ENCODE measurements at places on chromosomes 16 and 17. TPM values are rescaled to one million over a fixed set of nuclear protein-coding genes. Genes with fewer than 3 reads are reported as not detected.

- DNase-seq: no peak
These were observed 440 bp downstream of the NPRL3 start for GRCh38 chr16:138049-138417.

DNA sequence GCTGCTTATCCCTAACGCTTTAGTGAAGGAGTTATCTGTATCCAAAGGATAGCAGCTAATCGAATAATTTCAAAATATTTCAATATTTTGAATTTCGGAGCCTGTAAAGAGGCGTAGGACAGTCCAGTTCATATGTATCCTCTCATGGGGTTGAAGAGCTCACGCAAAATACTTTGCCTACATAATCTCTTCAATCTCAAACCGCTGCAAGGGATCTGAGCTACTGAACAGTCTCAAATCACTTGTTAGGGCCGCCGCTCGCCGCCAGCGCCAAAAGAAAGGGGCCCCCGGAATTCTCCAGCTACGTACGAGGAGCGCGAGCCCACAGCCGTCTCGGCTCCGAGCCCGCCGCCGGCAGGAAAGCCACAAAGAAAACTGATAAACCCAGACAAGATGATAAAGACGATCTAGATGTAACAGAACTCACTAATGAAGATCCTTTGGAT lies 601 bp upstream of the RFWD3 start:
- peak; percentile 14 for DNase-seq

- DNase-seq: no peak
These were observed 4.0 kb upstream of the CDC6 start for GRCh38 chr17:40283662-40284061.

- DNase-seq: no peak
These were observed 20.9 kb downstream of the CCDC182 start for GRCh38 chr17:57724026-57724728.

DNA sequence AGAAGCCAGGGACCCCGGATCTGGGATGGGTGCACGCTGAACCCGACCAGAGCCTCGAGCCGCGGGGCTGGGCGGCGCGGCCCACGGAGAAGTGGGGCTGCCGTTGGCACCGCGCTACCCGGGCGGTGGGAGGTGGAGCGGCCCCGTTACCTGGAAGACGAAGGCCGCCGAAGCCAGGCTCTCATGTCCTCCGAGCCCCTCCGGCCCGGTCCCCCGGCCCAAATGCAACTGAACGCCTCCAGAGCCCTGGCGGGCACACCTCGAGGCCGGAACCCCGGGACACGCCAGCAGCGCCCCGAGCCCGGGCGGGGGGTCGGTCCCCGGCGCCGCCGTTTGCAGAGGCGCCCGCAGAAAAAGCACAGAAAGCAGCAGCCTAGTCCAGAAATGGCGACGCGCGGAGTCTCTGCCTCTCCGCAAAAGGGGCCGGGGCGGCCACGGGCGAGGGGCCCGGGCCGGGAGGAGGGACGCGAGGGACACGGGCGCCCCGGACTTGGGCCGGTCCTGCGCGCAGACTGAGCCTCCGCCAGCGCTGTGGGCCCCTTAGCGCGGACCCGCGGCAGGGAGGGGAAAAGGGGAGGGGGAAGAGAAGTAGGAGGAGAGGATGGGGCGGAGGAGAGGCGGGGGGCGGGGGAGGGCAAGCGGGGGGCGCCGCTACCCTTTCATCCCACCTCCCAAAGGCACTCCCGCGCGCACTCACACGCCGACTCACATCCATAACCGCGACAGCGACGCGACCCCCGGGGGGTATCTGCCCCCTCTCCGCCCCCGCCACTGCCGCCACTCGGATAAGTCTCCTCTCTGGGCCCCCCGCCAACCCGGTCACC lies 1.4 kb downstream of the AXIN2 start:
- no peak for DNase-seq

- DNase-seq: no peak
These were observed 19.5 kb downstream of the MARVELD3 start for GRCh38 chr16:71645450-71645849.

- no peak for DNase-seq
These were observed 53.6 kb upstream of the ATF7IP2 start for GRCh38 chr16:10332241-10332640.

GRCh38 chr17:4956493-4957061 lies 5.7 kb downstream of the ENO3 start:
- no peak for DNase-seq

DNA sequence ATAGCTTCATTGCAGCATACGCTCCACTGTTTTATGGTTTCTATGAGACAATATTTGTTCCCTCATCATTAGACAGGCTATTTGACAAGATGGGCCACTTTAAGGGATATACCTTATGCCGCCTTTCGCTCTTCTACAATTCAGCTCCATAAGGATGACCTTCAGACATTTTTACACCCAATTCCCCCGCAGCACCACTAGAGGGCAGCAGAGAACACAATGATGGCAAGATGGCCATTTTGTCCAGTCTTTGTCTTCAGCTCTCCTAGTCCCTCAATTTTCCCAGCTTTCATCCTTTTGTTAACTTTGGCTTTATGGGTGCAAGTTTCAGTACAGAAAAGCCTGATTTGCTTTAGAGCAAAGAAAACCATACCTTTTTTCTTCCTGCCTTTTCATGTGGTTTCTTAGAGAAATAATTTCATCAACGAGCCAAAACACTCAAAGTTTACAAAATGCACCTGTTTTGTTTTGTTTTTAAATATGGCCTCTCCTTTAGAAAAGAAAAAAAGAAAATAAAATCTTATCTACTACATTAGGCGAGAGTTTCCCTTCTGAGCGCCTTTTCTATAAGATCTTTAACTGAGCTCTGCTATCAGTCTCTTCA lies 355.3 kb downstream of the TOX3 start:
- peak; percentile 53 for DNase-seq

GRCh38 chr17:71757156-71757555 lies 363.7 kb upstream of the SOX9 start:
- DNase-seq: no peak

- DNase-seq: no peak
These were observed 2.7 kb downstream of the CNTNAP1 start for GRCh38 chr17:42684929-42685556.

DNA sequence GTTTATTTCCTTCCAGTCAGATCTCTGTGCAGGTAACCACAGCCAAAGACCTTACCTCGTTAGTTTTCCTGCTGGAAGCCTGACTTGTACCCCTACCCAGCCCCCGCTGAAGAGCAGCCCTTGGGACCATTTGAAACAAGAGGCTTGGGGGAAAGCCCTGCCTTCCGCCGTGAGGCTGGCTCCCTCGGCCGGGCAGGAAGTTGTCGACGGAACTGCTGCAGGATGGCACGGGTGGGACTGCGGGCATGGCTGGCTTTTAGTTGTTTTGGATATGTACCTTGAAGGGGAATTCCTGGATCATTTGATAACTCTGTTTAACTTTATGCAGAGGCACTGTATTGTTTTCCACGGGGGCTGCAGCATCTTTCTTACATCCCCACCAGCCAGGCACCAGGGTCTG lies 49.0 kb upstream of the ENDOV start:
- no peak for DNase-seq

GRCh38 chr16:63945806-63946205 lies 1176.1 kb downstream of the CDH11 start:
- no peak for DNase-seq

DNA sequence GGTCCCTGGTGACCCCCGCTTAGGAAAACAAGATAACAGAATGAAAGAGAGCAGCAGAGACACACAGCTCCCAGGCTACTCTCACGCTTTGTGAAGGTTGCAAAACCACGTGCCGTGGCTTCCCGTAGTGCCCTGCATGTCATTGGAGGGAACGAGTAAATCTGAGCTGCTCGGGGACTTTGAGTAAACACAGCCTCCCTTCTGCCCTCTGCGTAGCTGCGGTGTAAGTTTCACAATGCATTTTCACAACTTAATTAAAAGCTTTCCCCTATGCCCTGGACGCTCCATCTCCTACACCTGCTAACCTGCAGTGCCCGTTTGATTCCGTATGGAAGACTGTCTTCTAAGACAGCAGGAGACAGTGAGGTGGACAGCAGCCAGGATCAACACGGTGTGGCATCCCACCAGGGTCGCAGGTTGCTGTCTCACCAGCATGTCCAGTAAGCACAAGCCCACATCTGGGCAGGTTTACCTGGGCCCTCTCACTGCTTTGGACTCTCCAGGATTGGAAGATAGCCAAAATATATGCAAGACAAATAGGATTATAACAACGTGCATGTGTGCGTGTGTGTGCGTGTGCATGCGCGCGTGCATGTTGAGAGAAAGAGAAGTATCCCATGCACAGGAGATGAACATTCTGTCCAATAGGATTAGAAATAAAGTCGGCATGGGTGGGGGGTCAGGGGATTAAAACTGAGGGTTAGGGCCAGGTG lies 116.4 kb upstream of the RCVRN start:
- DNase-seq: peak; percentile 53

DNA sequence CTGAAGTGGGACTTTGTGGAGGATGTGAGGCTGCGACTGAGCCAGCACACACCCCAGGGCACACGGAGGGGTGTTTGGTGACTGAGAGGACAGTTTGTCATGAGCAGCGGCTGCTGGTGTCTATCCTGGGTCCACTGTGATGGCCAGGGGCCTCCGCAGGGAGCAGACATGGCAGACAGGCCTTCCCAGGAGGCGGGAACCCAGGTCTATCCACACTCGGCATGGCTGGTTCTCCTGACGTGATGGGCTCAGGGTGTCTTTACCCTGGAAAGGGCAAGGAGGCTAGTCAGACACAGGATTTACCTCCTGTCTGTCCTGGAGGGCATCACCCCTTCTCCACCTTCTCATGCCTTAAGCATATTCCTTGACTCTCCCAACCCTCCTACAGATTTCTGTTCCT lies 671 bp upstream of the CD300C start:
- no peak for DNase-seq

DNA sequence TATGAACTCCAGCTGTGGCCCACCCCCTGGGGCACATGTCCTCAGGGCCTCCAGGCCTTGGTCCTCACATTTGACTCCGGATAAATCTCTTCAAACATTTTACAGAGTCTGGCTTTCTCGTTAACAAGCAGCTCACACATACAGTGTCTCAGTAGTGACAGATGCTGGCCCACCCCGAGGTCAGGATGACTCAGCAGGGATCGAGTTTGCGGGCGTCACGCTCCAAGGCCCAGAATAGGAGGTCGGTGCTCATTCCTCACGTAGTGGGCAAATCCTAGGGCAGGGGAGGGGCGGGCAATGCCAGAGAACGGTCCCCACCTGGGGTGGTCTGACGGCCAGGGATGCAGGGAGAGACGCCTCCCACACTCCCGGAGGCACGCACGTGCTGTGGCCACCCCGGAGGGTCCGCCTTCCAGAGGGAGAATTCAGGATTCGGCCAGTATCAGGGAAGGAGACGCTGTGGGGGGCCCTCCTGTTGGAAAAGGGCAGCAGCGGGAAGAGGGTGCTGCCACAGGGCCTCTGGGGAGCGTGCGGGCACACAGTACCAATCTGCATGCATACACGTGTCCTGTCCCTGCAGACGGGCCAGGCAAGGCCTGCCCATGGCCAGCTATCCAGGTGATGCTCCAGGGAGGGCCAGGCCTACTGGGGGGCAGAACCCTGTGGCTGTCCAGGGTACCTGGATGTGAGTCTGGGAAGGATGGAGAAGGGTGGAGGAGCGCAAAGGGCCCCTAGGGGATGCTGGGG lies 8.6 kb downstream of the SLC7A5 start:
- DNase-seq: no peak

- no peak for DNase-seq
These were observed 7.9 kb downstream of the FA2H start for GRCh38 chr16:74766729-74767128.

- no peak for DNase-seq
These were observed 1.5 kb downstream of the NDRG4 start for GRCh38 chr16:58501242-58502131.

DNA sequence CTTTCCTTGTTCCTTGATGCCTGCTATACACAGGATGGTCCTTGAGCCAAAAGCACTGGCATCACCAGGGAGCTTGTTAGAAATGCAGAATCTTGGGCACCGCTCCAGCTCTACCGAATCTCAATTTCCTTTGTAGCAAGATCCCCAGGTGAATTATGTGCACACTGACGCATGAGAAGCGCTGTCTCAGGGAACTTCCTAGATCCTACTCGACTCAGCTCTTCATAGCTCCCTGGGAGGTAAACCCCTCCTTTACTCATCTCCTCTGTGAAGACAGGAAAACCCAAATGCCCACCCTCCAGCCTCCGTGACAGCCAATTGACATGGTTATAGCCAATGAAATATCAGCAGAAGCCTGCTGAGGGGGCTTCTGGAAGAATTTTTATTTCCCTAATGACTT lies 4.1 kb downstream of the USP31 start:
- no peak for DNase-seq

GRCh38 chr17:19464031-19465026 lies 53.3 kb downstream of the RNF112 start:
- DNase-seq: no peak

- no peak for DNase-seq
These were observed 301.9 kb upstream of the KCNJ16 start for GRCh38 chr17:69773081-69773480.

DNA sequence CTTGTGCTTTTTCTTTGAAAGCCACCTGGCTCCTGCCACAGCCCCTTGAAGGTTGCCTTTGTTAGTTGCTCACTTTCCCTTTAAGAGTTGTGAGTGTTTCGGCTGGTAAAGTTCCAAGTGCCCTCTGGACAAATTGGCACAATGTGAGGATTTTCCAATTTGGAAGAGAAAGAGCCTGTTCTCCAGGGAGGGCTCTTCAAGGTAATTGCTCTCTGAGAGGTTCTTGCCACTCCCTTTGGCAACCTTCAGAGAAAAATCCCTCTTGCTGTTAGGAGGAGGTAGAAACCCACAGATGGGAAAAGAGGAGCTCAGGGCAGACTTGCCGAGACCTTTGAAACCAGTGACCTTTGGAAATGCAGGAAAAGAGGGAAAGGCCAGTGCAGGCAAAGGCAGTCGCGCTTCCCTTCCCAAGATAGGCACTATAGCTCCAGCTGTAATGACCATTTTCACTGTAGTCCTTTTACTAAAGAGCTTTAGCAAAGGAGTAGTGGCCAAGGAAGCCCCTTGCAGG lies 49.0 kb upstream of the AKAP1 start:
- DNase-seq: no peak

Gene MMP25
- 0.67 TPM for polyA plus RNA-seq

Gene KRTAP4-4
- not detected for polyA plus RNA-seq

Gene HS3ST3B1
- 29.2 TPM for polyA plus RNA-seq

Gene CD68
- 57.4 TPM for polyA plus RNA-seq

Gene HCRT
- polyA plus RNA-seq: not detected

Gene TSR1
- polyA plus RNA-seq: 34.0 TPM

Gene SOX15
- 2.5 TPM for polyA plus RNA-seq

Gene ZNF174
- 16.3 TPM for polyA plus RNA-seq

Gene KRT40
- polyA plus RNA-seq: not detected

Gene FBXW10
- 0.54 TPM for polyA plus RNA-seq

Gene NKD1
- polyA plus RNA-seq: 12.4 TPM

Gene KRTAP4-1
- not detected for polyA plus RNA-seq

Gene TP53TG3
- not detected for polyA plus RNA-seq

Gene CFAP97D1
- polyA plus RNA-seq: 0.11 TPM

Gene KRTAP16-1
- not detected for polyA plus RNA-seq

Gene CDH1
- 101 TPM for polyA plus RNA-seq

Gene RHBDL3
- 1.2 TPM for polyA plus RNA-seq

Gene CTRB1
- polyA plus RNA-seq: not detected

Gene ALDH3A2
- 97.8 TPM for polyA plus RNA-seq

Gene EXOC3L1
- 5.1 TPM for polyA plus RNA-seq

Gene MEOX1
- 13.6 TPM for polyA plus RNA-seq
